HFF-Myc (cell line): ENCODE measurements at places on chromosomes 6 and 20.
A peak's percentile ranks its signal among the peaks of the same experiment; 100 is the strongest.

DNA sequence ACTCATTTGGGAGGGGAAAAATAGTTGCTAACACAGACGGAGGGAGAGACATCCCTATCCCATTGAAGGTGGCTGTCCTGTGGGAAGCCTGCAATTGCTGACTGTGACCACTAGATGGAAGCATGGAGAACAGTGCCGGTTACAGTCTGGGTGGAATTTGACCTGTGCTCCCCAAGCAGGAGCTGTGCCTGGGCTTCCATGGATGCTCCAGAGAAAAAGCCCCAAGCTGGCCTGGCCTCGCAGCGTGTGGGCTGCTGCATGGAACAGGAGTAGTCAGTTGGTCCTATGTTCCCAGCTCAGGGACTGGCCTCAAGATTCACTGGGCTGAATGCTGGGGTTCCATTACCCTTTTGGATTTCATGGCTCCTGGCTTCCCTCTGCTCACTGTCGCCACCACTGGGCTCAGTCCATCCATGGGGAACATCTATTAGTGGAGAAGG lies 116.3 kb upstream of the CHD6 start:
- peak; percentile 38 for DNase-seq

GRCh38 chr6:87164004-87164403 lies 8.6 kb downstream of the ZNF292 start:
- DNase-seq = no peak

DNA sequence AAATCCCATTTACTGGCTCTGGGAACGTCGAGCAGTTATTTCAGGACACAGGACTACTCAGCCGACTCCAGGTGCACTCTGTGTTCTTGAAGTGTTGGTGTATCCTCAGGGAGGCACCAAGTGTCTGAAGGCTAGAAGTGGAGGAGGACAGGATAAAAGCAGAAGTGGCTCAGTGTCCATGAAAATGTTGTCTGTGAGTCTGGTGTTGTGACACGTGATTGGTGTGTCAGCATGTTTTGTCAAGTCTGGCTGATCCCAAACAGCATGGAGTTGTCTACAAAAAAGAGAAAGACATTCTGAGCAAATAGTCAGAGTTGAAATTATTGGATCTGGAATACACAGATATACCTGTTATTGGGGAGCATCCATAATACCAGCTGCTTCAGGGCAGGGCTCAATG lies 30.3 kb downstream of the SCGN start:
- no peak for DNase-seq

GRCh38 chr6:42091718-42092023 lies 41.3 kb downstream of the TAF8 start:
- no peak for DNase-seq

GRCh38 chr6:20202324-20202658 lies 10.0 kb downstream of the MBOAT1 start:
- no peak for DNase-seq

GRCh38 chr6:158011478-158011920 lies 29.8 kb downstream of the SYNJ2 start:
- no peak for DNase-seq

DNA sequence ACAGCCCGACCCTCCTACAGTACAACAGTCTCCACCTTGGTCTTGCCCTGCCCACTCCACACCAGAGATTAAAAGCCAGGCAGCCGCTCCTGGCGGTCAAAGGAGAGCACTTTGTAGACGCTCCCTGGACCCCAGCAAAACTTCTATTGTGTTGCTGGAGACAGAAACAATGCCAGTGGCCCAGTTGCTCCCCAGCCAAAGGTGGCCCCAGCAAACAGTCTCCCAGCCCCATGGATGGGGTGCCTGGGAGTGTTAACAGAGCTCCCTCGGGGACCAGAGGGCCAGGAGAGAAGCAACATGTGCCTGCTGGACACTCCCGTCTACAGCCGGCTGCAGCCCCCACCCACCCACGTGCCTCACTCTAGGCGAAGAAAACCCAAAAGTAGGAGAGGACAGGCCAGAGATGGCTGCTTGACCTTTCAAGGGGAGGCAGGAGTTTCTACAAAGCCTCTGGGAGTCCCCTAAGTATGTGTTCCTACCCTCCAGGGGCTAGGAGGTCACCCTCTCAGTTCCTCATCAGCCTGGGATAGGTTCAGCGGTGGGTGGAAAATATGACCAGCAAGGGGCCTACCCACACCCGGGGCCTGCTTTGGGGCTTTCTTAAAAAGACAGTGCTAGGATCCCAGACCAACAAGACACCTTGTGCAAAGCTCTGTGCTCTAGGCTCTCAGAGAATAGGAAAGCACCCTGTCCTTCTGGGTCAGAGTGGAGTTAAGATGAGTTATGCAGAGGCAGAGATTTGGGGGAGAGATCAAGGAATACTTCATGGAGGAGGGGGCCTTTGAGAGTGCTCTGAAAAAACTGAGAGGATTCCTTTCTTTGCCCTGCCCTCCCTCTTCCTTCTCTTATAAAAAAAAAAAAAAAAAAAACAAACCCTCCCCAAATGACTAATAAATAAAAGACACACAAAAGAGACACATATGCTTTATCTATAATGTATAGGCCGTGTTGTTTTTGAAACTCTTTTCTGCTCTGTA lies 19.0 kb upstream of the PREX1 start:
- no peak for DNase-seq

DNA sequence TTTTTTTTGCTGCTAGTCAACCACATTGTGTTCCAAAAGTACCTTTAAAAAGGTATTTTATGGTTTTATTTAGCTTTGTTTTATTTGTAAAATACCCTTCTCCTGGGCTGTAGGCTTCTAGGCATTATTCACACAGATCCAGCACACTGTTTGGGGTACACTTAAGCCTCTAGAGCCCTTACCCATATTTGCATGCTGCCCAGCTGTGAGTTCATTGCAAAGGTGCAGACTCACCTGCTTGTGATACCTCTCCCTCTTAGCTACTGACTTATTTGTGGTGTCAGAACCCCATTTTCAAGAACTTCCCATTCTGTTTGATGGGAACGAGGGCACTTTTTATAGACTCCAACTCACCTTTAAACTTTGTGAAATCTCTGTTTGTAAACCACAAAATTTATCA lies 69.8 kb downstream of the RIN2 start:
- DNase-seq = no peak

GRCh38 chr6:129863664-129864063 lies 2.5 kb upstream of the TMEM244 start:
- no peak for DNase-seq

DNA sequence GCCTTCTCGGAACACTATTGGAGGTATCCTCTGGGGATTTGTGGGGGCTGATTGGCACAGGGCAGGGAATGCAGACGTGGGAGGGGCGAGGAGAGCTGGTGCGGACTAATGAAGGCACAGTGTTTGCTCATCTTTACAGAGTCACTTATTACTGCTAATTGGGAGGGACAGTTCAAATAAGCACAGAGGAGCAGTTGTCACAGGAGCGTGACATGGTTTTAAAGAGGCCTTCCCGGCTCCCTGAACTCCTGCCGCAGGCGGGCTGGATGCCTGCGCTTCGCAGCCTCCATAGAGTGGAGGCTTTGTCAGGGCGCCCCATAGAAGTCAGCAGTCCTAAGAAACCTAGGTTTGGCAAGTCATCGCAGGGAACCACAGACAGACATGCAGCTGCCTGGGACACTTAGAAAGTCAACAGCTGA lies 149.6 kb downstream of the LINC00237 start:
- DNase-seq = no peak

GRCh38 chr6:36493319-36493718 lies 50.5 kb downstream of the KCTD20 start:
- no peak for DNase-seq

GRCh38 chr6:24922170-24922569 lies 13.6 kb downstream of the RIPOR2 start:
- no peak for DNase-seq
